HFFc6 (cell line): ENCODE measurements at places on chromosomes 4 and X. TPM values are rescaled to one million over a fixed set of nuclear protein-coding genes. Genes with fewer than 3 reads are reported as not detected.
A peak's percentile ranks its signal among the peaks of the same experiment; 100 is the strongest.

DNA sequence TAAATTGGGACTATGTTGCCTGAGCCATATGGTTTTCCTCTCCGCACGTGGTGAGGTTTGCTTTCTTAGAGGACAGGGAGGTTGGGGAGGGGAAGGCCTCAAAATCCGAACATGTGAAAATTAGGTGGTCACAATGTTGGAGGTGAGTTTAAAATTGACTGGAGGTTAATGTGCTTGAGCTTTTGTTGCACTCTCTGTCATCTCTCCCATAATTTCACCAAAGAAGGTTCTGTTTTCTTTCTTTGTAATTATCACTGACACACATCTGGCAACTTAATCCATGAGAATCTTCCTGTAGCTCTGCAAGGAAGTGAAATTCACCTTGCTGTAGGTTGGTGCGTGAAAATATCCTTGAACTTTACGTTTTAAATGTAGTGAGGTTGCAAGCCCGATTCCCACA lies 225.5 kb downstream of the PDGFC start:
- DNase-seq: no peak
- peaks cover 28% of the 10 kb centered on the region for H3K36me3 ChIP-seq
- peaks cover 42% of the 10 kb centered on the region for H3K4me1 ChIP-seq
- no peak overlapping the region for H3K27ac ChIP-seq
- no peaks in the 10 kb centered on the region; the same call in 1 of the 2 replicates for H3K27me3 ChIP-seq

DNA sequence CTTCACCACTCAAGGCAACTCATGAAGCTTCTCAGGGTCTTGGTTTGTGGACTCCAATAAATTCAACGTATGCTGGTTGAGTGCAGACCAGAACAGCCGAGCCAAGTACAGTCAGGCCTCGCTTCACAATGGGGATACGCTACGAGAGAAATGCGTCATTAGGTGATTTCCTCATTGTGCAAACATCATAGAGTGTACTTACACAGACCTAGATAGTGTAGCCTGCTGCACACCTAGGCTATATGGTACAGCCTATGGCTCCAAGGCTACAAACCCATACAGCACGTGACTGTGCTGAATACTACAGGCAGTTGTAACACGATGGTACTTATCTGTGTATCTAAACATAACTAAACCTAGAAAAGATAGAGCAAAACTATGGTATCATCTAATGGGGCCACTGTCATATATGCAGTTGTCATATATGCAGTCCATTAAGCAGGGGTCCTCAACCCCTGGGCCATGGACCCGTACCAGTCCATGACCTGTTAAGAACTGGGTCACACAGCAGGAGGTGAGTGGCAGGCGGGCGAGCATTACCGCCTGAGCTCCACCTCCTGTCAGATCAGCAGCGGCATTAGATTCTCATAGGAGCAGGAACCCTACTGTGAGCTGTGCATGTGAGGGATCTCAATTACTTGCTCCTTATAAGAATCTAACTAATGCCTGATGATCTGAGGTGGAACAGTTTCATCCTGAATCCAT lies 31.5 kb downstream of the RTL5 start:
- H3K27me3 ChIP-seq: peaks cover 10% of the 10 kb centered on the region
- no peak overlapping the region for H3K27ac ChIP-seq
- H3K4me3 ChIP-seq: no peak overlapping the region
- no peaks in the 10 kb centered on the region for H3K36me3 ChIP-seq
- no peak for DNase-seq
- H3K4me1 ChIP-seq: no peaks in the 10 kb centered on the region

The SHISA3 gene
- total RNA-seq: not detected in 3 replicates

- H3K4me3 ChIP-seq: no peak overlapping the region
- peak overlapping the region; percentile 37; the same call in 1 of the 2 replicates for H3K27ac ChIP-seq
- peak; percentile 25 for DNase-seq
- H3K27me3 ChIP-seq: no peaks in the 10 kb centered on the region; the same call in 1 of the 2 replicates
- no peaks in the 10 kb centered on the region for H3K36me3 ChIP-seq
Observed at GRCh38 chr4:149706942-149707341, 108.7 kb downstream of the IQCM start.

DNA sequence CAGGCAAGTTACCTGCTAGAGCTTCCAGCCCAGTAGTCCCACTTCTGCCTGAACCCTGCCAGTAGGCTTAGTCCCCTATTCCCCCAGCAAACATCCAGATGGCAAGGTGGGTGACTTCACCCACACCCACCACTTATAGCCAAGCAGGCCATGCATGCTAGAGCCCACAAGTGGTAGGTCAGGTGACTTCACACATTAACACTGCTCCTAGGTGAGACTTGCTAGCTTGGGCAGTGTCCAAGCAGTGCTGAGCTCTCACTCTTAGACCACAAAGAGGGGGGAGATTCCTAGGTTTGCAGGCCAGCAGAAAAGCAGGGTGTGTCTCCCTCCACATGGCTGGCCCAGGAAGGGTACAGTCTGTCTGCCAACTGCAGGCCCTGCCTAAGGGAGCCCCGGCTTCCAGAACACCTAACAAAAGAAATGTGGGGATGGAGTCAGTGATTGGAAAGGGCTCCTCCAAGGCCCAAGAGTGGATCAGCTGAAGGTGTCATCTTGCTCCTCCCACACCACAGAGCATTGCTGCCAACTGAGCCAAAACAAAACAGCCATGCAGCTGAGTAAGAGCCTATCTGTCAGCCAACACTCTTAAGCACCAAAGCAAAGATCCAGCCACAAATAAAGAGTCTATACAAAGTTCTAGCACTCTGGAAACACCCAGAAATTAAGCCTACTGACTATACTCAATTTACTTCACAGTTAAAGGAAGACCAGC lies 158.1 kb upstream of the USP38 start:
- H3K27ac ChIP-seq: no peak overlapping the region
- peaks cover 3% of the 10 kb centered on the region; the same call in 1 of the 2 replicates for H3K27me3 ChIP-seq
- no peak for DNase-seq
- peaks cover 22% of the 10 kb centered on the region for H3K4me1 ChIP-seq

GRCh38 chrX:53481093-53481492 lies 46.9 kb upstream of the HSD17B10 start:
- no peak overlapping the region for H3K27ac ChIP-seq
- peaks cover 32% of the 10 kb centered on the region for H3K4me1 ChIP-seq
- peaks cover 14% of the 10 kb centered on the region for H3K27me3 ChIP-seq
- no peak overlapping the region for H3K4me3 ChIP-seq
- DNase-seq: no peak
